RPMI8226 (cell line): ENCODE measurements at places on chromosomes 13 and 19.

DNA sequence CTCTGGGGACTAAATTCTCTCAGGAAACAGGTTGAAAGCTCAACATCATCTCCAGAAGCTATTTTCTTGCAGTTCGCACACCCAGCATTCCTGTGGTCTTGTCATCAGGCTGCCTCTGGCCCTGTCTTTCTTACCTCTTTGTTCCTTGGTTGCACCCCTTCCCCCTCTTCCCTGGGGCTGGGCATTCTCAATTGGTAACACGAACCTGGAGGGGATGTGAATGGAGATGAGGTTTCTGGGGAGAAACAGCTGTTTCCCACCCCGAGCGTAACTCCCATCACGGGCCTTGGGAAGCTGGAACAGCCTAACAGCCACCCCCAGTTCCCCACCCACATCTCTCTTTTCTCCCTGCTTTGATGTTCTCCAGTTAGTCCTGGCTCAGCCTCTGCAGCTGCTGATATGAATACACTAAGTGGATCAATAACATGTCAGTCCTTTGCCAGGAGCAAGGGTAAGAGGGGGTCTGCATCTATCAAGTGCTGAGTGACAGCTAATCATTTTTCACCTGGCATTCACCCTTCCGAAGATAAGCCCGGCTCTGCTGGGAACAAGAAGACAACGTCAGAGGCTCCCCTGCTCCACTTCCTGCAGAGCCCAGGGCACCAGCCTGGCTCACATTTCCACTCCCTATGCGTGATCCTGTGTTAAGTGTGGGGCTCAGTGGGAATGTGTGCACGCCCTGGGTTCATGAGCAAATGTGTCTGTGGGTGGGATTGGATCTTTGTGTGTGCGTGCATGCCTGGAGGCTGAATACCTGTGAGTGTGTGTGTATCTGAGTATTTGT is 74.0 kb upstream of the KCTD15 start:
- DNase-seq = no peak

DNA sequence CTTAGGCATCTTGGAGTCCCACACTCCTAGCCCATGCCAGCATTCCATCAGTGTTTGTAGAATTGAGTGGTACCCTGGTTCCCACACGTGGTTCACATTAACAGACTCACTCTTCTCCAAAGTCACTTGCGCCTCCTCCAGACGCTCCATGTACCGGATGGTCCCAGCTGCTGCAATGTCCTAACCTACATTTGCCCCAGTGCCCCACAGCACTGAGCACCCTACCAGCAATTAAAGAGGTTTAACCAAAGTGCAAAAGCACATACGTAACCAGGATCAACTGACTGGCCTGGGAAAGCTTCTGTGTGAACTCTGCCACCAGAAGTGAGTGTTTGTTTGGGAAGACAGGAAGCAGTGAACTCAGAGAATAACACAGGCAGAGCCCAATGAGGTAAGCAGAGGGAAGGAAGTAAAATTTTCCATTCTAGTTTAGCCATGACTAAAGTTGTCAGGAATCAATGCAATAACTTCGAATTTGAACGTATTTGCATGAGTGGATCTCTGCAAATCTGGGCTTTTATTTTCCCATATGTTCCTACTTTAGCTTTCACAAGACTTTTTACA is 7.3 kb upstream of the MEDAG start:
- no peak for DNase-seq

- no peak for DNase-seq
Measured at GRCh38 chr13:59924256-59924655, 239.5 kb downstream of the DIAPH3 start.

- DNase-seq = peak; percentile 3
Measured at GRCh38 chr13:36509369-36509768, 77.1 kb downstream of the CCNA1 start.

DNA sequence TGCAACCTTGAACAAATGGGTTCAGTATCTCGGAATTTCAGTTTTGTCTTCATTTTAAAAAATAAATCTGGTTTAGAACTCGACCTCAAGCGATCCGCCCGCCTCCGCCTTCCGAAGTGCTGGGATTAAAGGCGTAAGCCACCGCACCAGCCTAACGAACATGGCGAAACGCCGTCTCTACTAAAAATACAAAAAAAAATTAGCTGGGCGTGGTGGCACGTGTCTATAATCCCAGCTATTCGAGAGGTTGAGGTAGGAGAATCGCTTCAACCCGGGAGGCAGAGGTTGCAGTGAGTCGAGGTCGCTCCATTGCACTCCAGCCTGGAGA is 571 bp downstream of the ZNF302 start:
- DNase-seq = no peak

DNA sequence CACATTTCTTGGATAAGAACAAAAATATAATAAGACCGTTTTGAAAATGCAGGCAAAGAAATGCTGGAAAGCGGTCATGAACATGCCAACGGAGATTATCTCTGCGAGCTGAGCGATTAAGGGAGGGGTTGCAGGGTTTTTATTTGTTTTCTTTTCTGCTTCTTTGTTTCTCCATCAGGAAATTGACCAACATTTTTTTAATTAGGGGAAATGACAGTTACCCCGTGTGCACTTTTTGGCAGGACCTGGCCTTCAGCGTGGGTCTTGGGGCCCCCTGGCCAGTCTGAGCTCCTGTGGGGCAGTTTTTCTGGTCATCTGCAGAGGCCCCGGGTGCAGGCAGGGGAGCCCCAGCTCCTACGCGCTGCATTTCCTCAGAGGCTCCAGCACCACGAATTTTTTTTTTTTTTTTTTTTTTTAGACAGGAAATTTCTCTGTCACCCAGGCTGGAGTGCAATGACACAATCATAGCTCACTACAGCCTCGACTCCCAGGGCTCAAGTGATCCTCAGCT is 31.3 kb upstream of the HOMER3 start:
- no peak for DNase-seq

DNA sequence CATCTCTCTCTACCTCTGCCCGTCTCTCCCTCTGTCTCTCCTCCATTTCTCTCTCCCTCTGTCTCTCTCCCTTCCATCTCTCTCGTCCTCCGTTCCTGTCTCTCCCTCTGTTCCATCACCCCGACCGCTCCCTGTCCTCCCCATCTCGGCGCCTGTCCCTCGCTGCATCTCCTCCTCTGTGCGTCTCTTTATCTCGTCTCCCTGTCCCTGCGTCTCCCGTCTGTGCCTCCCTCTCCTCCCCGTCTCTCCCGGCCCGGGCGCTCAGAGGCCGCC is 4.6 kb downstream of the GRIN2D start:
- no peak for DNase-seq

DNA sequence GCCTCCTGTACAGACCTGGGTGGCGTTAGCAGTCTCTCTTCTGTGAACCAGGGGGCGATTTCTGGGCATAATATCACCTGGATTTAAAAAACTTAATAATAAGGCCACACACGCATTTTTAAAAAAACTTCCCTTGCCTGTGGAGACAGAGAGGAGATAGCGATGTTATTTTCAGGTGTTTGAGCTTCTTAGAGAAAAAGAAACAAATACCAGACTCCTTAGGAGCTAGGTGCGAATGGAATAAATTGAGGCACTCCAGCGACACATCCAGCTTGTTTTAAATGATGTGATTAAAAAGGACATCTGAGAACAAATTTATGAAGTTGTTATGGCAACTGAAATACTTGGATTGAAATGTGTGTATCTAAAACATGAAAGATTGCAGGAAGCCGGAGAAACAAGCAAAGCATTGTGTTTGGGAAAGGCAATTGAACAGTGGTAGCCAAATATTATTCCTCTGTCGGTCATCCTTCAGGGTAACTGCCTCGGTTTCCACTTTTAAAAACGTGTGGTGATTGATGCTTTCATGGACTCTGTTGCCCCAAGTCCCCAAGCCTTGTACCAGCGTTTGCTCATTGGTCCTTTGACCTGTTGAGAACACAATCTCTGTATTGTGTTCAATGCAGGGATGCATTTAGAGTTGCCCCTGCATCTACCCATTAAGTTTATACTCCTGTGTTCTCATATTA is 158.7 kb downstream of the TM9SF2 start:
- DNase-seq = no peak

GRCh38 chr19:29542776-29543175 is 17.0 kb downstream of the VSTM2B start:
- no peak for DNase-seq

DNA sequence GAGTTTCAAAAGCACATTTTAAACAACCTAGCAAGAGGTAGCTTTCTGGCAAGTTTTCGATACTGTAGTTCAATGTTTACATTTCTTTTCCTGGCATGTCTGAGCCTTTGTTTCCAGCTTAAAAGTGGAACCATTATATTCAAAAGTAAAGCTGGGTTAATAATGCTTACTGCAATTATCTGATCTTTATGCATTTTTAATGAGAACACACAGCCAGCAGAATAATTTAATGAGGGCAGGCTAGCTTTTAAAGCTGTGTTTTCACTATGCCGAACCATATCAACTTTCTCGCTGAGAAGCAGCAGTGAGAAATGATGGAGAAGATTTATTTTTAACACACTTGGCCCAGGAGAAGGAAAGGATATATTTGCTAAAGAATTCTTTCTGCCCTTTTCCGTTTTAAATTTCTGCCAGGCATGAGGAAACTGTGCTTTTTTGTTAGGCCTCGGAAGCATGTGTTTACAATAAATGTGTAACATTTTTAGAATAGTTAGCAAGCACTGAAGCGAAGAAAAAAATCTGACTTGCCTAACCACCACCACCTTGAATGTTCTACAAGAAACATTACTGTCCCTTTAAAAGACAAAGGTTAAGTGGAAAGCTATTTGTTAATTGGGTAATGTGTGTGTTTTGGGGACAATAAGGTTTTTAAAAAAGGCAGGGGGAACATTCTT is 1.0 kb downstream of the MBNL2 start:
- no peak for DNase-seq

GRCh38 chr13:92825938-92826596 is 400.5 kb upstream of the GPC6 start:
- DNase-seq = no peak

DNA sequence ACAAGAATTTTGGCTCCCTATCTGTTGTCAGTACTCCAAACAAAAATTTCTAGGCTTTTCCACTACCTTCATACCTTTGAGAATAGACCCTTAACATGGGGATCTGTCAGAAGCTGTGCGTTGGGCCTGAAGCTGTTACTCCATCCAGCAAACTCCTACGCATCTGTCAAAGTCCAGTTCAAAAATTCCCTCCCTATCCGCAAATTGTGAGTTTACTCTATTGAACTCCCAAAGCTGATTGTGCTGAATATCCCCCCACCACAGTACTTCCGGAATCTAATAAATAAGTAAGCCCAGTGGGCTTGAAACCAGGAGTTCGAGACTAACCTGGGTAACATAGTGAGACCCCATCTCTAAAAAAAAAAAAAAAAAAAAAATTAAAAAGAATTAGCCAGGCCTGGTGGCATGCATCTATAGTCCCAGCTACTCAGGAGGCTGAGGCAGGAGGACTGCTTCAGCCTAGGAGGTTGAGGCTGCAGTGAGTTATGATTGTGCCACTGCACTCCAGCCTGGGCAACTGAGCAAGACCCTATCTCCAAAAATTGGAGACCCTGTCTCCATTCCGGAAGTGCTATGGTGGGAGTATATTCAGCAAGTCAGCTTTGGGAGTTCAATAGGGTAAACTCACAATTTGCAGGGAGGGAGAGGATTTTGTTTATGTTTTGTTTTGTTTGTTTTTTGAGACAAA is 930 bp upstream of the FBN3 start:
- DNase-seq = no peak

DNA sequence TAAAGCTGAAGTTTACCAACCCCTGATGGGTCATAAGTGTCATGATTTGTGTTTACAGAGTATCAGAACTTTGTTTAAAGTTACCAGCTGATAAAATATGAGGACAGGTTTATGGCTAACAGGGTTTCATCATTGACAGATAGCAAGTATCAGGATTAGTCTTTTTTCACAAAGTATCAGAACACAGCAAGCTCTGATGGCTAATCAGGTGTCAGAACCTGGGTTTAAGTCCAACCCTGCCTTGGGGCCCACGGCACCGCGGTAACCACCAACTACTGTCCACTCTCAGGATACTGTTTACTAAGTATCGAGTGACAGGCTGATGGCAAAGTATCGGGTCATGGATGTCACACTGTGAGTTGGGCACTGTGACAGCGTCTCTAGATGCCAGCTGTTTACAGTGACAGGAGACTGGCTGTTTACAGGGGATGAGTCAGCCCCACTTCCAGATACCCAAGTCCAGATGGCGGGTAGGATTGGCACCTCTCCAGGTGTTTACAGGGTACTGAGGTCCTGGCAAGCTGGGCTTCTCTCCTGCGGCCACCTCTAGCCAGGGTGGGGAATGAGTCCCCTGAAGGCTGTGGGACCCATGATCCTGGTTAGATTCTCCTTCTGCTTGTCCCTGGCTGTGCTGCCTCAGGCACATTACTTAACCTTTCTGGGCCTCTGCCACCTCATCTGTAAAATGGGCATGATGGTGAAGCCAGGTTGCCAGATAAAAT is 21.8 kb downstream of the ARRDC2 start:
- DNase-seq = peak; percentile 89
